ENCODE measurements at places on chromosomes 5 and 9.

DNA sequence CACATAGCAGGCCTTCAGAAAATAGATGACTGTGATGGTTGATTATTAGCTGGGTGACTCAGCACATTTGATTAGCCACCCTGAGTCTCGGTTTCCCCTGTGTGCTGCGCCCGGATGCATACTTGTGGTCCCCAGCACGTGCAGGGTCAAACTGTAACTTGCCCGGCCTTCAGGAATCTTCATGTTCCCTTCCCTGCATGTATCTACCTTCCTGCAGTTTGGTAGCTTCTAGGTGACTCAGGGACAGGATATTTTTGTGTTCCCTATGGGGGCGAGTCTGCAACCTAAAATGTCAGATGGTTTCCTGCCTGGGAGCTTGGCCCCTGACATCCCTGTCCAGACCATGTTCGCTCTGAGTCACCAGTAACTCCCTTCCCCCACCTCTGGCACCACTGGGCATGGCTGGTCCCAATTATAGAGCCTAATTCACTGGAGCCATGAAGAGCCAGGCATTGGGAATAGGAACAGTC is 13.2 kb downstream of the PTGS1 start:
- no peak for DNase-seq

DNA sequence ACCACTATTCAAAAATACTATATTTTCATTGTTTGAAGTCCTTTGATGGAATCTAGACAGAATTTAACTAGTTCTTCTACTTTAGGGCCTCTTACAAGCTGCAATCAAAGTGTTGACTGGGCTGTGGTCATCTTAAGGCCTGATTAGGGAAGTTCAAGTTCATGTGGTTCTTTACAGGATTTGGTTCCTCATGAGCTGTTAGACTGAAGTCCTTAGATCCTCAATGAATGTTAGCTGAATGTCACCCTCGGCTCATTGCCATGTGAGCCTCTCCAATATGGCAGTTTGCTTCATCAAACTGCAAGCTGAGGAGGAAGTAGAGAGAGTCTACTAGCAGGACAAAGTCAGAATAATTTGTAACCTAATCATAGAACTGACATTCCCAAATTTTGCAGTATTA is 135.1 kb downstream of the CSNK1G3 start:
- no peak for DNase-seq

DNA sequence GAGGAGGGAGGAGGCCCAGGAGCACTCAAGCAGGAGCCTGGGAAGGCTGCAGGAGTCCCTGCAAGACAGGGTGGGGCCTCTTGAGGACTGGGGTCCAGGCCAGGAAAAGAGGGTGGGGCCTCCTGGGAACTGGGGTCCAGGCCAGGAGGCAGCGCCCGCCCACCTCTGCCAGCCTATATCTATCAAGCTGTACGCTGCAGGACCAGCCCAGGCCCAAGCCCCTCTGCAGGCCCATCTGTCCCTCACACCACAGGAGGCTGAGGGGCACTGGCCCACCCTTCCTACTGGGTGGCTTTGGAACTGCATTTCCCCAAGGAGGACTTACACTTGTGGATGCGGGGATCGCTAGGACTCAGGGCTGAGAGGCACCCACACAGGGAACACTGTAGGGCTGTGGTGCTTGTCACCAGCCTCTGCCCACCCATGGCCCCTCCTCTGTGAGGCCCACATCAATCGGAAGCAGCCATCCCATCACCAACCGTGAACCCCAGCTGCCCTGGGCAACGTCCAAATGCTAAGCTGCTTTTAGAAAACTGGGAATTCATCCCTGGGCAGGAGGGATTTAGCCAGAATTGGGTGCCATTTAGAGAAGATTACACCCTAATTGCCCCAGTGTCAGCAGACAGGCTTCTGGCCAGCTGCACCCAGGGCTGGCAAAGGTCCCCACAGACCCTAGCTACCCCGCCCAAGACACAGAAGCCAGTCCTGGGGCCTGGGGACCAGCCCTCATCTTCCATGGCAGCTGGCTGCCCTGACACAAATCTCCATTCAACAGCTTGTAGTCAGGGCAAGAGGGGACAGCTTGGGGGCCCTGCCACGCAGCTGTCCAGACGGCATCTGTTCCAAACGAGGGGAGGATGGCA is 15.3 kb downstream of the BICD2 start:
- DNase-seq = no peak

DNA sequence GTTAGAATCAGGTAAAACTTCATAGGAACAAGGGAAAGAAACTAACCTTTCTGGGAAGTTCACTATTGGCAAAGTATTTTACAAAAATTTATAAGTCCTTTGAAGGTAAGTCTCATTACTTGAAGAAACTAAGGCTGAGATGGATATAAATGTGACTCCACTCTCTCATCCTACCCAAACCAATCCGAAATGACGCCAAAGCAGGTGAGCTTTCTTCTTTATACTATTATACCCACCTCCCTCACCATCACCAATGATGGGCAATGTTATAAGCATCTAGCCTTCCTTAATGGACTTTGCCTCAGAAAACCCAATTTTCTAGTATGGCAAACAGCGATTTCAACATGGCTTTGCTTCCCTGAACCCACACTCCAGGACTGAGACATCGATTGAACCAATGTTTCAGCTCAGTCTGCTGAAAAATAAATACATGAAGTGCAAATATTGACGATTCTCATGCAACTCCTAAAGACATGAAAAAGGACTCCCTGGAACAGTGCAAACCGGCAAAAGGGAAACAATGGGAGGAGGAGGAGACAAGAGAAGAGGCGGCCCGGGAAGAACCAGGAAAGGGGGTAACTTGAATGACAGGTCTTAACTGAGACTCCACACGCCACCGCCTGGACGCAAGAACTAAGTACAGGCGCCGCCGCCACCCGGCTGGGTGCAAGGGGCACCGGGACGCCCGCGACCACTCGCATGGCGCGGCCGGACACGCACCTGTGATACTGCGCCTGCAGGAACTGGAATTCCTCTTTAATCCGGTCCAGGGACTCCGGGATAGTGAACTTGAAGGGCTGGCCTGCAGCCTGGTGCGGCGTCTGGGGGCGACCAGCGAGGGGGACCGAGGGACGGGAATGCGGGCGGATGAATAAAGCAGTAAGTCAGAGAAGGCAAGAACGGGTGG is 2.5 kb downstream of the TLE1 start:
- no peak for DNase-seq

- no peak for DNase-seq
These were observed 40.9 kb upstream of the SLC25A51 start for GRCh38 chr9:37944671-37945481.

GRCh38 chr5:40846371-40846770 is 5.2 kb downstream of the CARD6 start:
- no peak for DNase-seq

DNA sequence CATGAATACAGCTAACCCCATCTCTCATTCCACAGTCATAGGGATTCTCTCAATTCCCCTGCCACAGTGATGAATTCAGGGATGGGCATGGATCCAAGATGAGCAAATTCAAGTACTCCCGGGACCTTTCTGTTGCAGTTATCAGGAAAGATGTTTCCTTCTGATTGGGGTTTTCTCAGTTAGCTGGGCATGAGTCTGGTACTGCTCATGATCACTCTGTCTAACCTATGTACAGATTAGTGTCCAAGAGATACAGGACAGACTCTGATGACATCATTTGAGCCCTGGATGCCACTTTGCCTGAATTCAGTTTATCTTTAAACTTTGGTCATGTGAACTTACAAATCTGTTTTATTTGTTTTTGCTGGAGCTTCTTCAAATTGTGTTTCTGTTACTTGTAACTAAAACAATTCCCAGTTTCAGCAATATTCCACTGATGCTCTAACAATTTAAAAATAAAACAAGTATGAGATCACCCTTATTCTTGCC is 257.7 kb upstream of the KLF9 start:
- DNase-seq = no peak

DNA sequence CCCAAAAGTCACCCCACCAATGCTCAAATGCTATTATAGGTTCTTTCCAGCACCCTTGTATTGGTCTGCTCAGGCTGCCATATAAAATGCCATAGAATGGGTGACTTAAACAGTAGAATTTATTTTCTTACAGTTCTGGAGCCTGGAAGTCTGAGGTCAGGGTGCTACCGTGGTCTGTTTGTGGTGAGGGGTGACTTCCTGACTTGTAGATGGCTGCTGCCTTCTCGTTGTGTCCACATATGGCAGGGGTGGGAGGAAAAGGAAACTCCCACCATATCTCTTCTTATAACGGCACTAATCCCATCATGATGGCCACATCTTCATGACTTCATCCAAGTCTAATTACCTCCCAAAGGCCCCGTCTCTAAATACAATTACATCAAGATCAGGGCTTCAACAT is 257.8 kb upstream of the TARS1 start:
- no peak for DNase-seq

DNA sequence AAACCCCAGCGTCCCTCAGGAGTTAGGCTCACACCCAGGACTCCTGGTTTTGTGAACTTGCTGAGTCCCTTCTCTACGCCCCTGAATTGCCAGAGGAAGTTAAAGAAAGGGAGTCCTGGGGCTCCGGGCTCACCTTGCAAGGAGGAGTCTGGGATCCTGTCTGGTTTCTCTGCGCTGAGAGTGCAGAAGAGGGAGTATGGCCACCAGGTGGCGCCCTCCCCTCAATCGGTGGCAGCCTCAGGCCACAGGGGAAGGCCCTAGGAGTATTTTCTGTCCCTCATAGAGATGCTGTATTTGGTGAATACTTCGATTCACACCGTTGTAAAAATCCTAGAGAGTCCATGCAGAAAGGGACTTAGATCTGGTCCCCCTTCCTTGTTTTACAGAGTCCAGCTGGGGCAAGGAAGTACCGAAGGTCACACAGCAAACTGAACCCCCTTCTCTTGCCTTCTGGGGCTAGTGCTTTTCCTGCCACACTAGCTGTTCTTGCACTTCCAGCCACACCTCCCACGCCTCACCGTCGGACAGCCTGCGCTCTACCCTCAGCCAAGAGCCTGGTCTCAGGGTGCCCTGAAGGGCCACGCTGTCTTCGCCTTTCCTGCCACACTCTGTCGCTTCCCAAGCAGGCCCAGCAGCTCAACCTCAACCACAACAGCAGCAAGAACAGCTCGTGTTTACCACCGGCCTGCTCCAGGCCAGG is 10.2 kb downstream of the HAND1 start:
- DNase-seq = peak; percentile 44

DNA sequence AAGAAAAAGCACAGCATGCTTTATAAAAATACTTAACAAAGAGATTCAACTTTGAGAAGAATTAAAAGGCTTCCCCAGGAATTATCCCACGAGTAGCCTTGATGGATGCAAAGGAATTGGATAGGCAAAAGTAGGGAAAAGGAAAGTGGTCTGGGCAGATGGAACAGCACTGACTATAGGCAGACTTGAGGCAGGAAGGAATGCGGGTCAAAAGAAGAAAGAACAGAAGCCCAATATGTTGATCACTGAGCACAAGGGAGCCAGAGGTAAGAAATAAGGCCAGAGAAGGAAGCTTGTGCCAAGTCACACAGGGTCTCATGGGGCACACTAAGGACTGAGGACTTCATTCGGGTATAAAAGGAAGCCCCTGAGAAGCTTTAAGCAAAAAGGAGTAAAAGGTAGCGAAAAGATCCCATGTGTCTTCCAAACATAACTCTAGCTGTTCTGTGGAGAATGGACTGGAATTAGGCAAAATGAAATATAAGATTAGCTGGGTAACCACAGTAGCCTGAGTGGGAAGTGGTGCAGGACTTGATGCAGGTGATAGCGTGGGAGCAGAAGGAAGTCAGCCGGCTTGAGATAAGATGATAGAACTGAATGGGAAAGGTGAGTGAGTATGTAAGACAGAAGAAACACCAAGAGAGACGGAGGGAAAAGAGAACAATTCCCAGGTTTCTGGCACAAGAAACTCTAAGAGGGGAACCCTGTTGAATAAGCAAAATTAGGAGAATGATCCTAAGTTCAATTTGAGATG is 106.6 kb downstream of the DENND1A start:
- no peak for DNase-seq

DNA sequence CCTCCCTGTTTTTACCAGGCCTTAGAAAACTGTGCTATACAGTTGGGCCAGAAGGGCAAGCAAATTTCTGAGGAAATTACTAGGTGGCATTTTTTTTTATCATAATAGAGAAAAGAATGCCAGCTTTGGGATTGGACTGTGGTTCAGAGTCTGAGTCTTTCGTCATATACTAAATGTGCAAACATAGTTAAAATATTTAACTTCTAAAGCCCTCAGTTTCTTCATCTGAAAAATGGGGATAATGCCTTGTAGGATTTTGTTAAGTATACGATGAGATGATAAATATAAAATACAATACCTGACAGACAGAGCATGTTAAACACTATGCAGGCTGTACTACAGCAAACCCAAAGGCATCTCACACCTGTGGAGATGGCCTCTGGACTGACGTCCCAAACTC is 87.3 kb upstream of the GRHPR start:
- DNase-seq = no peak

DNA sequence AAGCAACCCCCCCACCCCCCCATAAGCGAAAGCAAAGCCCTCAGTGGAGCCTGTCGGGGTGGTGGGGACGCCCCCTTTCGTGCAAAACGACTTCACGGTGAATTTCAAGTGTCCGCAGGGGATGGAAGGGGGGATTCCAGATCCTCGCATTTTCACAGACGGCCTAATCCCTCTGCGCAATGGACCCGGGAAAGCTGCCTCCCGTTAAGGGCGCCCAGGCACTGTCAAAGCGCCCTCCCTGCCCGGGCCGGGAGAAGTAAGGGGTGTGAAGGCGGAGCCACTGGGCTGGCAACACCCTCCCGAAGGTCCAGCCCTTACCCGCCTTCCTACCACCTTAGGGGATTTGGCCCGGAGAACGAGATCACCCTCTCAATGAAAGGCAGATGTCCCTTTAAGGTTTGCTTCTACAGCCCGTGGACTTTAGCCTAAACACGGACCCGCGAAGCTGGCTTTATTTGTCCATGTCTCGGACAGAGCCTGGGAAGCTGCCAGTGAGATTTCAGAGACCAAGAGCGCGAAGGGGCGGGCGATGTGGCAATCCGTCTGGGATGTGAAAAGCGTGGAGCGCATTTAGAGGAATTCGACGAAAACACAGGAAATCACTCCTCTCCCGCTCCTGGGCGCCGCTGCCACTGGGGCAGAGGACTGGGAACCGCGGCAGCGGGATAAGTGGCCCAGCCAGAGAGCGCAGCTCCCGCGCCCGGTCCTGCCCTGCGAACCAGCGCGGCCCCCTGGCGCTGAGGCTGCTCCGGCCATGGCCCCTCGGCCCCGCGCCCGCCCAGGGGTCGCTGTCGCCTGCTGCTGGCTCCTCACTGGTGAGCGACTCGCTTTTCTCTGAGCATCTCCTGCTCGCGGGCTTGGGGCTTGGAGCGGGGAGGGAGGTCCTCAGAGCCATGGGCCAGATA is at the start of the genes ITGA1 and PELO:
ITGA1 (plus strand) TSS at position 317 of the 905 bp plus-strand sequence; CDS start at position 755, 438 bp downstream.
PELO (plus strand) TSS at position 317 of the 905 bp plus-strand sequence. CDS start 12,479 bp downstream, outside the sequence.
- DNase-seq = peak; percentile 32

DNA sequence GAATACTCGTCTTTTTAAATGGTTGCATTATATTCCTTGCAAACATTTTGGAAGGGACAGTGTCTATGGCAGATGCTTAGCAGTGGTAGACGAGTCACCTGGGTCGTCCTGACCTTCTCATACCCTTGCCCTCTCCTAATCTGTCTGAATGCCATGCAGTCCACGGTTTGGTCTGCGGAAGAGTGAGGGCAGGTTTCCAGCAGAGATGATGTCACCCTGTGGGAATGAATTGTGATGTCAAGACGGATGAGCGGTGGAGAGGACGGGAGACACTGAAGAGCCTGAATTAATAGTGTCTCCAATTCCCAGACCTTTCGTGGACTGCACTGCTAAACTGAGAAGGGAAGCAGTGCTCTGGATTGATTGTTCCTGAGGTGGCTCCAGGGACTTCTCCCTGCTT is 329.0 kb upstream of the PANK3 start:
- DNase-seq = no peak

Measured in central memory CD4-positive, alpha-beta T cell (primary cell).